Motor neuron (in vitro differentiated cells): ENCODE measurements at places on chromosomes 12 and 14.

DNA sequence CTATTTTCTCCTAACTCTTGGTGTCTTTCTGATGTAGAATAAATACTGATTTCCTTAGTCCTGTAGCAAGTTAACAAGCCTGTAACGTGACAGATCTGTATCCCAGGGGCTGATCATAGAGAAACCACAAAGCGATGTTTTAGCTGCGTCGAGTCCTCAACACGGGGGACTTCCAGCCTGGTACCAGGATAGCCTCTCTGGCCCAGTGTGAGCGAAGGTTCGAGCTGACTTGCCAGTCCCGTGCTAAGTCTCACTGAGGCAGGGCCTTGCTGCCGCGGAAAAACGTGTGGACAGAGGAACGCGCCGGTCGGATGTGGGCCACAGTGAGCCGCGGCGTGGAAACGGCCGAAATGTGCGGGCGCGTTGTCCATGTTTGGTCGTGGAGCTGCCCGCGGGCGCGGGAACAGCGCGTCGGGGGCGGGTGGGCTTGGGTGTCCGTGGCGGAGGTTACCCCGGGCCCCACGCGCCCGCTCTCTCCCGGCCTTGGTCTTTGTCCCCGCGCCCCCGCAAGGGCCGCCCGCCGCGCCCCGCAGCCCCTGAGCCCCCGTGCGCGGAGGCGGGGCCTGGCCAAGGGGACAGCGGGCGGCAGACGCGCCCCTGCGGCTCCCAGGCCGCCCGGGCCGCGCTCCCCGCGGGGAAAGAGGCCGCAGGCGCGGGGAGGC, 531 bp upstream of the EML1 start:
- ATAC-seq: no peak

DNA sequence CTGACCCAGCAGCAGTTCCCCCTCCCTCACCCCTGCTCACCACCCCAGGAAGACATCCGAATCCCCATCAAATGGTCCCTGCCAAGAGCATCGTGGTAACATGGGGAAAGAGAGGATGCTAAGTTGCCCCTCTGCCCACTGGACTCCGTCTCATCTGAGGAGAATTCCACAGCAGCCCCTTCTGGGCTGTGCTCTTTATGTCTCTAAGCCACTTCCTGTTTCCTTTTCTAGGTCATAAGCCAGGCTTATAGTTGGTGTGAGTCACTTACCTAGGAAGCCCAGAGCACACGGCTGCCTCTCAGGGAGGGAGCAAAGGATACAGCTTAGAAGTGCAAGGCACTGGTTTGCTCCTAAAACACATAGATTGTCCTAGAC, 76.0 kb downstream of the VCPKMT start:
- no peak for ATAC-seq

DNA sequence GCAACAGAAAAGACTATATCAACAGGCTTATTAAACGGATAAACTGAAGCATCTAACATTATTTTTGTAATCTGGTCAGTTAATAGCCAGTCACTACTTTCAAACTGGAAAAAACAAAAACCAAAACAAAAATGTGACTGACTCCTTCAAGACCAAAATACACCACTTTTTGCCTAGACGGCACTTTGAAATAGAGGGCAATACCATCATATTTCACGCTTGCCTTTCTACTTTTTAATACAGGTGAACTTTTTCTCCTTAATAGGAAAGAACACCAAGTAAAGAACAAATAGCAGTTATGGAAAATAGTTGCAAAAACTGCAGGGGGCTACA, 550 bp upstream of the NUP107 start:
- no peak for ATAC-seq

- no peak for ATAC-seq
These were observed 52.3 kb downstream of the PPM1H start for GRCh38 chr12:62882696-62883095.

- no peak for ATAC-seq
These were observed 288.0 kb downstream of the ERC1 start for GRCh38 chr12:1279050-1279449.

GRCh38 chr14:91872011-91872501, 4.7 kb upstream of the TC2N start:
- peak; percentile 89 for ATAC-seq

- no peak for ATAC-seq
These were observed 15.5 kb downstream of the SOAT2 start for GRCh38 chr12:53118751-53119300.

- ATAC-seq: no peak
These were observed 162.2 kb downstream of the DIO2 start for GRCh38 chr14:80049055-80049454.

- peak; percentile 41 for ATAC-seq
These were observed at the start of gene CKB for GRCh38 chr14:103522649-103523574. TSS of gene CKB (minus strand) at chr14:103522830. CDS start at chr14:103522493, 337 bp downstream.

DNA sequence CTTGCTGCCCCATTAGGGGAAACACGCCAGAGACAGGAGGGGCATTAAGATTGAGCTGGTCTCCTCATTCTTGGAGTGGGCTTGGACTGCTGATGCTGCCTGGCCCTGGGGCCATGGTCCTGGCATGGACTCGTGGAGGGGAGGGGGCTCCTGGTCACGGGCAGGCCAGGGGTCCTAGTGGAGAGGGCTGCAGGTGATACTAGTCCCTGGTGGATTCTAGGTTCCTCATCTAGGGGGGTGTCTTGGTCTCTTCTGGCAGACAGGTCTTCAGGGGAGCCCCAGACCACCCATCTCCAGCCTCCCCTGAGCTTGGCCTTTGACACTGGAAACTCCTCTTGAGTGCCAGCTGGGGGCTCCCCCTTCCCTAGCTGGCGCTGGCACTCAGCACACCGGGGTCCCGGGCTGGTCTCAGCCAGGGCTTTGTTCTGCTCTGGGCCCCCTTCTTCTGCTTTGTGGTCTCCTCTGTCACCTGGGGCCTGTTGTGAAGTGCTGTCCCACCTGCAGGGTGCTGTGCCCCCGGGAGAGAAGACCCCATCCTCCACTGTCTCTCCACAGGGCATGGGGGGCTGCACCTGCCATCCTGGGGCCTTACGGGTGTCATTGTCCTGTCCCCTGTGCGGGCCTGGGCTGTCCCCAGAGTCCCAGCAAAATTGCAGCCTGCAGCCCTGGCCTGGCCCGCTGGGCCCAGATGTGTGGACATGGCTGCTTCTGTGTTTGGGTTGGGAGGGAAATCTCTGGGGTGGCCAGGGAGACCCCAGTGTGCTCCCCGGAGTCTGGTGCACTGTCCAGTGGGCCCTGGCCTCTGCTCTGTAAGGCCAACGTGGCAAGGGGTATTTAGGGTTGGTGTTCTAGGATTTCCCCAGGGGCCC, 2.3 kb downstream of the KIF26A start:
- no peak for ATAC-seq

DNA sequence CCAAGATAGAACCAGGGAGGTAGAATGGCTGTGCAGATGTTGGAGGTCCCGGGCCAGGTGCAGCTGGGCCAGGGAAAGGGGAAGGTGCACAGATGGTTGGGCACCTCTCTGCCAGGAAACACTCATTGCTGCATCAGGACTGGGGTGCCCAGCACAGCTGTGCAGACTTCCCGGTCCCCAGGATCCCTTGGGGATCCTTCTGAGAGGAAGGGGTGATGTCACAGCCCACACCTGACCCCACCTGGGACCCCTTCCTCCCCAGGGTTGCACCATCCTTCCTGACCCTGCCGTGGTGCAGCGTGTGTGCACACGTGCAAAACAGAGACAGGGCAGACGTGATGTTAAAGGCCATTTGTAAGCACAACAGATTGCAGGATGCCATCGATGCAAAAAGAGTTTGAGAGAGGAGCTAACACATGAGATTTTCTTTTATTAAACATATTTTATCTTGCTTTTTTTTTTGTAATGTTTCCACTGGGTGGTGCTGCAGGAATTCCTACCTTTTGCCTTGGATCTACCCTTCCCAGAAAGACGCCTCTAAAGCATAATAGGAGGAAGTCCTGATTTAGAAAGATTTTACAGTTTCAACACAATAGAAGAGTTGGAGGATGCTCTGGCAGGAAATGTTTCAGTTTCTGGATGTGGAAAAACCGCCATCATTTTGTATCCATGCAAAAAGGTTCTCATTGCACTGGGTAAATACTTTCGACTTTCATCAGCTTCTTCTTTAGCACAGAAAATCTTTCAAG, 14.8 kb downstream of the ELK3 start:
- no peak for ATAC-seq

- no peak for ATAC-seq
These were observed 198.6 kb downstream of the BCL11B start for GRCh38 chr14:99073431-99073830.

GRCh38 chr14:97584528-97584927, 787.3 kb downstream of the VRK1 start:
- ATAC-seq: no peak

- ATAC-seq: no peak
These were observed 233.6 kb downstream of the C12orf50 start for GRCh38 chr12:87795555-87795954.

- ATAC-seq: peak; percentile 98
These were observed 113.9 kb upstream of the DYRK2 start for GRCh38 chr12:67534681-67535080.

- no peak for ATAC-seq
These were observed 147.2 kb downstream of the KSR2 start for GRCh38 chr12:117821480-117822175.

DNA sequence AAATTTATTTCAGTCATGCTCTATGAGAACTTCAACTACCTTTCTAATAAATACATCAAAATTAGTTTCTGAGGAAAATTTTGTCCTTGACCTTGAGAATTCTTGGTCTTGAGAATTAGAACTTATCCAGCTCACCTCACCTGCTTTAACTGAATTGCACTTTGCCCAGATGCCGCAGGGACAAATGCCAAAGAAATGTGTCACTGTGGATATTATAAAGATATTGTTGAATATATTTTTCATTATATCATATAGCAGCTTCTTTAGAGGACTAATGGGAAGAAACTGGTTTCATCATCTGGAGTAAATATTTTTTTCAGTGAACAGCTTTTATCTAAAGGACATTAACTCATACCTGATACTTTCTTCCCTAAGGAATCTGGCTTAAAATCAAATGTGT, 54.1 kb downstream of the LRP6 start:
- no peak for ATAC-seq

DNA sequence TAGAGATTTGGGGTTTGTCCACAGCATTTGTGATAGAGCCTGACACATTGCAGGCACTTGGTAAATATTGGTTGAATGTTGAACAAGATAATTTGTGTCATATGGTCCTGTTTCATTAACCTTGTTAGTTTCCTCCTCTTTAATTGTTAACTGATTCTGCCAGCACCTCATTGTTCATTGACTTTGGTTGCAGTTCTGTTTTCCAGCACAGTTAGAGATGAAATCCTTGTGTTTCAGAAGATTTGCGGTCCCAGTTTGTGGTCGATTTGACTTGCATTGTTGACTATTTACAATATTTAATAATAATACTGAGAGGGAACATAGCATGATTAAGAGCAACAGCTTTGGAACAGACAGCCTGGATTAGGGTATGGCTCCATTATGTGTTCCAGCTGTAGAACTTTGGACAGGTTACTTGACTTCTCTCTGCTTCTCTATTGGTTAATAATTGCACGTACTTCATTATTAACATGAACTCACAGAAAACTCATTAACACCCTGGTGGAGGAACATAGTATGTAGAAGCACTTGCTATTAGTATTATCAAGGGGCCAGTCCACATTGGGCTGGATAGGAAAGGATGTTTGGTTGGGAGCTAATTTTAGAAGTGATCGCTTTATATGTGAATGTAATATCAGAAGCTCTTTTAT, 8.7 kb downstream of the DRAM1 start:
- no peak for ATAC-seq

DNA sequence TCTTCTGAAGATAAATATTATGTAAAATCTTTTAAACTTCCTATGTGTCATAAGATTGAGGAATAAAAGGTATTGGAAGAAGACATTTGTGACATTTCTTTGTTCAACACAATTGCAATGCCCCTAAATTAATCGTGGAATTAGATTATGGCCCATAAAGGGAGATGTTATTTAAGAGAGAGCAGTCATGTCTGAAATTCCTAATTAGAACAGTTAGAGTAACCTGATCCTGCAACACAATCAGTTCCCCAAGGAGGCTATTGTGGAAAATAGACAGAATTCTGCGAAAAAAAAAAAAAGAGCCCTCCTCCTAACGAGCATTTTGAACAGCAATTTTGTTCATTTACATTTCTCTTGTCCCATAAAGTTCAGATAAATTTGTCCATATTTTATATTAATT, 339.5 kb downstream of the PAWR start:
- ATAC-seq: no peak

DNA sequence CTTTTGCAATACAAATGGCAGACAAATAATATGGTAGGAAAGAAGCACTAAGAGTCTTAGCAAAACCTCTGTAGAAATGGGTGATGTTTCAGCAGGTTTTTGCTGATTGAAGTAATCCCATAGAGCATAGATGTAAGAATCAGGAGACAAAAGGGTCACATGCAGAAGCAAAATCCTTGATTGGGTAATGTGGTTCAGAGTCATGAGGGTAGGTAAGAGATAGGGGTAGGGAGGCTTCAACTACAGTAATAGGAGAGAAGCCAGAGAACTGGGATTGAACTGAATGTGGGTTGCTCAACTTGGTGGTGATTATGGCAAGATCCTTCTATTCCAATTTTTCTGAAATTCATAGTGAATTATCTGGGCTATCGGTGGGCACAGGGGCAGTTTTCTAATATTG, 5.0 kb downstream of the PRB3 start:
- ATAC-seq: no peak

DNA sequence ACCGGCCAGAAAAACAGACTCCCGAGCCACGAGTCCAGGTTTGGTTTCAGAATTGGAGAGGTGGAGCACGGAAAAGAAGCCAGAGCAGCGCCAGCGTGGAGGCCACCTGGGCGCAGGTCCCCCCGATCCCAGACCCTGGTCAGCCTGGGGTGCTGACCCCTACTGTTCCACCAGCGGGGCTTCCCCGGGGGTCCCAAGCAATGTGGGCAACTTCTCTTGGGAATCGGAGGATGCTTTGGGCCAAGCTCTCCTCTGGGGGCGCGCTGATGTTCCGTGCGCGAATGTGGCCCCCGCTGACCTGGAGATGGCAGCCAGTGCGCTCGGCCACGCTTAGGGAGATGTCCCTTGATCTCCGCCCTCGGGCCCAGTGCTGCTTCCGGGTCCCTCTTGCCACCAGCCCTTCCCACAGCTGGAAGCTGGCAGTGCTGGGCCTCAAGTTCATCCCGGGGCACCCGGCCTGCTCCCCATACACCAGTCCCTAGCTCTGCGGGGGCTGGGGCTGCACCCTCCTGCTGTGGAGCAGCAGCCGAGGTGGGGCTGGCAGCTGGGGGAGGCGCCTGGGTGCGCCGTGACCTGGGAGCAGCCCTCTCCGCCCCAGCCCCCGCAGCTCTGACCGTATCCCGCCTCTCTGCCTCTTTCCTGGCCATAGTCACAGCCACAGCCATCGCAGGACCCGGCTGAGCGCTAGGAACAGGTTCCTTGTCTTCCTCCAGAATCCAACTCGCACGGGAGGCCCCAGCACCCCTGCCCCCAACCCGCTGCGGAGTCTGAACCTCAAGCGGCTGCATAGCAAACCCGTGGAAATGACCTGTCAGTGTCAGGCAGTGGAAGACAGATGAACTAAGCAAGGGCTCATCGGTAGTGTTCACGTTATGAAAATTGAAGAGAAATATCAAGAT, 91.2 kb downstream of the RCOR1 start:
- ATAC-seq: no peak

- no peak for ATAC-seq
These were observed 90.2 kb upstream of the SYT10 start for GRCh38 chr12:33529810-33530209.

GRCh38 chr14:61950340-61950739, 188.1 kb downstream of the SNAPC1 start:
- ATAC-seq: no peak

- ATAC-seq: no peak
These were observed 623.2 kb downstream of the CCER1 start for GRCh38 chr12:90331821-90332220.

GRCh38 chr14:96803958-96804357, 6.8 kb downstream of the VRK1 start:
- no peak for ATAC-seq
